ENCODE measurements at places on chromosomes 5 and 9.
A peak's percentile ranks its signal among the peaks of the same experiment; 100 is the strongest.

DNA sequence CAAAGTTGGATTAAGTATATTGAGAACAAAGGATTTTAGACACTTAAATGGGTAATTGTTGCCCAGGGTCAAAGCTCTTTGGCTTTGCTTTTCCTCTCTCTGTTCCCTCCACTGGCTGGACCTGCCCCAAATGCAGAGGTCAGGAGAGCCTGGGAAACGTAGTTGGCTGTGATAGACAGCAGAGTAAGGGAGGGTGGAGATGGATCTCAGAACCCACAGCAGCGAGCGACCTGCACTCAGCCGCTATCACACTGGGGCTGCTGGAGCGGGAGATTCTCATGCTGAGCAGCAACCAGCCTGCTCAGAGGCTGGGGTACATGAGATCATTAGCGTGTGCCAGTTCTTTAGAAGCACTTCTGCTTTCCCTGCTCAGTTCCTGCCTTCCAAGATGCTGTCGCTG lies 71.8 kb upstream of the TTC23L start:
- H3K4me1 ChIP-seq, result peaks cover 6% of the 10 kb centered on the region
- no peak for DNase-seq
- H3K36me3 ChIP-seq, result peaks cover 5% of the 10 kb centered on the region
- H3K27me3 ChIP-seq, result no peaks in the 10 kb centered on the region

- H3K4me3 ChIP-seq, result no peak overlapping the region
- H3K36me3 ChIP-seq, result no peaks in the 10 kb centered on the region
- no peak overlapping the region for H3K27ac ChIP-seq
- no peaks in the 10 kb centered on the region for H3K27me3 ChIP-seq
- H3K4me1 ChIP-seq, result peaks cover 23% of the 10 kb centered on the region
Measured at GRCh38 chr5:10604975-10605374, 41.1 kb downstream of the ANKRD33B start.

- peaks cover 13% of the 10 kb centered on the region for H3K4me1 ChIP-seq
- no peaks in the 10 kb centered on the region for H3K27me3 ChIP-seq
- H3K4me3 ChIP-seq, result no peak overlapping the region
- no peak for DNase-seq
Measured at GRCh38 chr9:18910435-18910834, 122.6 kb downstream of the SAXO1 start.

DNA sequence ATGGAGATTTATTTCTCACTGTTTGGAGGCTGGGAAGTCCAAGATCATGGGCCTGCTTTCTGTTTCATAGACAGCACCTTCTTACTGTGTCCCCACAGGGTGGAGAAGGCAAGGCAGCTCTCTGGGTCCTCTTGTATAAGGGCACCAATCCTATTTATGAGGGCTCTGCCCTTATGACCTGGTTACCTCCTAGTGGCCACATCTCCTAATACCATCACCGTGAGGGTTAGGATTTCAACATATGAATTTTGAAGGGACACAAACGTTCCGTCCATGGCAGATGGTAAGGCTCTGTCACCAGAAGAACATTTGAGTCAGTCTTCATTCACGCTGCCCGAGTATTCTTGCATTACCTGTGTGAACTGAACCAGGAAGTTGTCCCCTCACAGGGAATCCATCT lies 48.4 kb downstream of the ANKRD33B start:
- no peak overlapping the region for H3K4me3 ChIP-seq
- no peak for DNase-seq
- H3K4me1 ChIP-seq, result no peaks in the 10 kb centered on the region
- no peaks in the 10 kb centered on the region for H3K36me3 ChIP-seq
- no peak overlapping the region for H3K27ac ChIP-seq

DNA sequence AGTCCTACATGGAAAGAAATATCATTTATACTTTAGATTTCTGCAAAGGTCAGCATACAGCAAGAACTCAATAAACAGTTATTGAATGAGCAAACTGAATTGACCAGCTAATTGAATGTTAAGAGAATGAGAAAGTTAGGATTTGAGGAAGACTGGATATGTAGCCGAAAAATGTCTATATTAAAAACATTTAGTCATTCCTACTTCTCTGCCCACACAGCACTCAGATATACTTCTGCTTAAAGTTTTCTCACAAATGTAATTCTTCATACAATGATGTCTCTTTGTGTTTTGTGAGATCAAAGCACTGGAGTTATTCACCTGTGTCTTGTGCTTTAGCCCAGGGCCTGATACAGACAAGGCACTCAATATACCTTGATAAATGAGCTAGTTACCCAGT lies 188.6 kb downstream of the PARP8 start:
- H3K4me3 ChIP-seq, result no peak overlapping the region
- no peaks in the 10 kb centered on the region for H3K36me3 ChIP-seq
- no peaks in the 10 kb centered on the region for H3K4me1 ChIP-seq
- no peaks in the 10 kb centered on the region for H3K27me3 ChIP-seq
- no peak overlapping the region for H3K27ac ChIP-seq
- DNase-seq, result no peak

DNA sequence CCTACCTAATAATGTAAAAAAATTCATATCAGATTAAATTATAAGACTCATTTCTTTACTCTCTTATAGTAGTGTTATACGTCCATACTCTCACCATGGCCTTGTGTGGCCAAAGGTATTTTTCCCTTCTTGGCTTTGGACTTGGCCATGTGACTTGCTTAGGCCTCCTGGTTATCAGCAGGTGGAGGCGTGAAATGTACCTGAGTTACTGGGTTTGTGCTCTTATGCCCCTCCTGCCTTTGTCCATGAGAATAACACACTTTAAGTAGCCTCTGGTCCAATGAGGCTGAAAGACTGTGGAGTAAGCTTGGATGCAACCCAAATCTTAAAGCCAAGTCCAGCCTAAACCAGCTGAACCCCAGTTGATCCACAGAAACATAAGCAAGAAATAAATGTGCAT lies 68.7 kb downstream of the RETREG1 start:
- no peak for DNase-seq
- H3K27me3 ChIP-seq, result no peaks in the 10 kb centered on the region
- H3K36me3 ChIP-seq, result no peaks in the 10 kb centered on the region
- no peak overlapping the region for H3K4me3 ChIP-seq
- no peak overlapping the region for H3K27ac ChIP-seq

GRCh38 chr5:173710528-173710927 lies 94.1 kb upstream of the BOD1 start:
- H3K4me1 ChIP-seq, result peaks cover 18% of the 10 kb centered on the region
- no peak overlapping the region for H3K27ac ChIP-seq
- no peak overlapping the region for H3K4me3 ChIP-seq

- no peaks in the 10 kb centered on the region for H3K27me3 ChIP-seq
- DNase-seq, result no peak
- H3K27ac ChIP-seq, result no peak overlapping the region
- no peak overlapping the region for H3K4me3 ChIP-seq
- peaks cover 25% of the 10 kb centered on the region for H3K4me1 ChIP-seq
Measured at GRCh38 chr9:133456409-133456808, 3.4 kb upstream of the CACFD1 start.

- H3K4me3 ChIP-seq, result no peak overlapping the region
- H3K36me3 ChIP-seq, result no peaks in the 10 kb centered on the region
- H3K27me3 ChIP-seq, result no peaks in the 10 kb centered on the region
- DNase-seq, result no peak
Measured at GRCh38 chr9:78605041-78606000, 308.4 kb downstream of the PSAT1 start.

- H3K4me1 ChIP-seq, result no peaks in the 10 kb centered on the region
- no peaks in the 10 kb centered on the region for H3K27me3 ChIP-seq
- no peaks in the 10 kb centered on the region for H3K36me3 ChIP-seq
- no peak overlapping the region for H3K4me3 ChIP-seq
Measured at GRCh38 chr5:23157716-23158115, 304.6 kb upstream of the CDH12 start.

DNA sequence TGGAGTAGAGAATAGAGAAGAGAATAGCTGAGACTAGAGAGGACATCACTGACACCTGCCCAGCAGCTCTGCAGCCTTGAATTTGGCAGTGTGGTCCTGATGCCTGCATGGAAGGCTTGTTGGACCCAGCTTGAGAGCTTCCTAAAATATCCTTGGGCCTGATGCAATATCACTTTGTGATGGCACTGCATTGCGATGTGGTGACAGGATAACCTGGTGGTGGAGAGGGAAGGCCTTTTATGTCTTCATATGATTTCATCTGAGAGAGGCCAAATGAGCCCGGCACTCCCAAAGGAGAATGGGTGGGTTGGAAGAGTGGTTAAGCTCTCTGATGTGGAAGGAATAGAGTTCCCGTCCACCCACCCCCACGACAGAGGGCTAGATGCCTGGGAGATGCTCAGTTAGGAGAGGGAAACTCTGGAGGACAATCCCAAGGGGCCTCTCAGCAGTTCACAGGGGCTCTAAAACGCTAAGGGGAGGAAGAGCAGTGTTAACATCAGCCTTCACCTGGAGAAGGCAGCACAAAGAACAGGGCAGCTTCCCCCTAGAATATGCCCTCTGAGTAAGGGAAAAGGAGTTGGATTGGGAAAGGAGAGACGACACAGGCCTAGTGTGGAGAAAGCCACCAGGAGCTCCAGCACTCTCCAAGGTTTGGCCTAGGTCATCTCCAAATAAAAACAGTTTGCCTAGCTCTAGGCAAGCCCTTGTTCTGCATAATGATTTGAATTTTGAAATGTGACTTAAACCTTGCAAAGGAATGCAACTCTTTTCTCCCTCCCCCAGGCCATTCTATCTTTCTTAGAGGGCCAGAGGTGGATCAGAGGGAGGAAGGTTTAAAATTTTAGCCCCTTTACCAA lies 99.8 kb upstream of the SSBP2 start:
- H3K4me1 ChIP-seq, result peaks cover 29% of the 10 kb centered on the region
- DNase-seq, result no peak
- H3K4me3 ChIP-seq, result peak overlapping the region; percentile 42
- no peaks in the 10 kb centered on the region for H3K36me3 ChIP-seq
- H3K27me3 ChIP-seq, result no peaks in the 10 kb centered on the region

DNA sequence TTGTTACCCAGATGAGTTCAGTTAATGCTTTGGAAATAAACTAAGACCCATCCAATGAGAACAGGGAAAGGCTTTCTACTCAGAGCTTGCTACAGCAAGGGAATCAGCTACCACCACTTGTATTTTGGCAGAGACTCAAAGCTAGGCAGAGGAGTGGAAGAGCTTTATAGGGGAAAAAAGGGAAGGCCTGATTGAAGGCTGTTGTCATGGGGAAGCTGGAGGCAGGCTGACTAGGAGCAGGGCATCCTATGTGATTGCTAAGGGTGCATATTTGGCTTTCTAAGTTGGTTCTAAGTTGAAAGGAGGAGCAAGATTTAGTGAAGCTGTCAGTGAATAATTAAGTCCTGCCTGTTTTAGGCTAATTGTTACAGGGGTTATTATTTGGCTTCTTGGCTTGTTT lies 115.5 kb downstream of the PTTG1 start:
- no peaks in the 10 kb centered on the region for H3K27me3 ChIP-seq
- H3K4me1 ChIP-seq, result no peaks in the 10 kb centered on the region
- H3K4me3 ChIP-seq, result no peak overlapping the region
- no peaks in the 10 kb centered on the region for H3K36me3 ChIP-seq
- H3K27ac ChIP-seq, result no peak overlapping the region

GRCh38 chr5:10151656-10152055 lies 98.0 kb downstream of the ATPSCKMT start:
- no peaks in the 10 kb centered on the region for H3K4me1 ChIP-seq
- H3K27ac ChIP-seq, result no peak overlapping the region
- no peak for DNase-seq
- peaks cover 2% of the 10 kb centered on the region for H3K27me3 ChIP-seq

DNA sequence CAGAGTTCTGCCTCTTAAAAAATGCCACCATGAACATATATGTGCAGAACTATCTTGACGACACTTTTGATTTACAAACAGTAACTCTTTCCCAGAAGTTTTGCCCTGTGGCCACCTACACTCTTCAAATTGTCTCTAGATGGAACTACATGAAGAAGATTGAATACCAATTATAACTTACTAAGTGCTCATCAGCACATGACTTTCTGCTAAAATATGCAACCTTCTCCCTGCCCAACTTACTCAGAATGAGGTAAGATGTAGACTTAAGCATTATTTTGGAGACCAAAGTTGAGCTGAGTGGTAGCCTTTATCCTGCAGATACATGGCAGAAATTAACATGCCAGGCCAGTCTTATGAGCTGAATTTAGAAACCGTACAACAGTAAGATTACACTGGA lies 105.4 kb downstream of the SEMA5A start:
- no peak overlapping the region for H3K4me3 ChIP-seq
- H3K36me3 ChIP-seq, result no peaks in the 10 kb centered on the region
- no peaks in the 10 kb centered on the region for H3K27me3 ChIP-seq
- no peak for DNase-seq

- no peaks in the 10 kb centered on the region for H3K27me3 ChIP-seq
- no peak overlapping the region for H3K27ac ChIP-seq
- H3K36me3 ChIP-seq, result no peaks in the 10 kb centered on the region
Measured at GRCh38 chr5:68376935-68377334, 161.4 kb downstream of the PIK3R1 start.

- no peak overlapping the region for H3K4me3 ChIP-seq
- no peaks in the 10 kb centered on the region for H3K4me1 ChIP-seq
- H3K27me3 ChIP-seq, result no peaks in the 10 kb centered on the region
- H3K36me3 ChIP-seq, result no peaks in the 10 kb centered on the region
Measured at GRCh38 chr9:118269623-118270022, 565.4 kb downstream of the TLR4 start.

GRCh38 chr9:107368696-107369095 lies 85.6 kb downstream of the RAD23B start:
- no peak overlapping the region for H3K4me3 ChIP-seq
- no peaks in the 10 kb centered on the region for H3K27me3 ChIP-seq
- no peak for DNase-seq
- H3K36me3 ChIP-seq, result no peaks in the 10 kb centered on the region

- no peaks in the 10 kb centered on the region for H3K27me3 ChIP-seq
- H3K27ac ChIP-seq, result no peak overlapping the region
- DNase-seq, result no peak
- no peaks in the 10 kb centered on the region for H3K36me3 ChIP-seq
Measured at GRCh38 chr9:113341712-113342410, 1.8 kb upstream of the WDR31 start.

DNA sequence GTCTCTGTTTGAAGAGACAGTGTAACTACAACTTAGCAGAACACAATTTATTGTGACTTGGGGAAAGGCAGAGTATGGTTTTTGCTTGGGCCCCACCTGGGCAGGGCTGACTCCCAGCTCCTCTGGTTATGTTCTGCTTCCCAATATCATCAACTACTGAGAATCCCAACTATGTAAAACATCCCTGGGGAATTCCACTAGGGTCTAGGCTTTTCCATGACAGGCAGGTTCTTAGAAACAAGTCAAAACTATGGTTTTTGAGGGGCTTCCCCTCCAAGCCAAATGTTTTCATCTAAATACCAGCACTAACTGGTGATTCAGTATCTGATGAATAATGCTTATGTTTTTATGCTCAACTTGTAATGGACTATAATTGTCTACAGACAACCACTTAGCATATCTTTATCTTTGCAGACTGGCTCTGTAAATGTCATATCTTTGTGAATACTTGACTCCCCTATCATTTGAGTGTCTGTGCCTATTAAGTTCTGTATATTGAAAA lies 409.5 kb downstream of the PDE4D start:
- no peak overlapping the region for H3K4me3 ChIP-seq
- no peaks in the 10 kb centered on the region for H3K27me3 ChIP-seq
- no peaks in the 10 kb centered on the region for H3K4me1 ChIP-seq
- DNase-seq, result no peak

Data from spinal cord (tissue), 10 donors.